ENCODE measurements at places on chromosomes 13 and 19. TPM values are rescaled to one million over a fixed set of nuclear protein-coding genes. Genes with fewer than 3 reads are reported as not detected.

ZNF865 gene
- total RNA-seq = 10.0 TPM

DNA sequence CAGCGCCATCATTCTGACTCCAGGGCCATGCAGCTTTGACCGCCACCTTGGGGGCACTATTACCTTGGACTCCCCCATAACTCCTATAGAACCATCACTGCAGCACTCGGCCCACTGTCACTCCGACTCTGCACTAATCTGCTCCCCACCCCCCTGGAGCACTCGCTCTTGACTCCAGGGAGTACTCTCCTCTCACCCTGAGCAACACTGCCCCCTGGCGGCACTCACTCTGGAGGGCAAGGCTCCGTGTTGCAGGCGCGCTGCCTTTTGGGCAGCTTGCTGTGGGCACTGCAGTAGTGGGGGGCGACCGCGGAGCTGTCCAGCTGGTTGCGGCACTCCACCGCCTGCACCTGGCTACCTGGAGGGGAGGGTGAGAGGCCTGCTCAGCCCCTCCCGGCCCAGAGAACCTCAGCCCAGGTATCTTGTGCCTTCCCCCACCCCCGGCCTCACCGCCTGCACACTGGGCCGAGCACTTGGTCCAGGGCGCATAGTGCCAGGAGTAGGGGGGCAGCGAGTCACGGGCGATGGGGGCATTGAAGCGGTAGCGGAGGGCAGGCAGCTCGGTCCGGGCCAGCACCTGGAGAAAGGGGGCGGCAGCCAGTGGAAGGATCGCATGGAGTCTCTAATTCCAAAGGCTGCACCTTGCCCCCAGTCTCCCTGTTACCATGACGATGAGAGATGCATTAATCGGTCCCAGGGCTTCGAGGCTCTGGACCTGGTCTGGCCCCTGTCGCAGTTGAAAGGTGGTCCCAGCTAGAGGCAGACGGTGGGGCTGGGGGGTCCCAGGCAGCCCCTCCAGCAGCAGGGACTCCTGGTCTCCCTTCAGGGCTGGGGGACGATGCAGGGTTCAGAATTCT, 8.9 kb upstream of the MYO1F start:
- DNase-seq = no peak

- no peak for DNase-seq
Measured at GRCh38 chr13:41495044-41495443, 37.7 kb downstream of the RGCC start.

DNA sequence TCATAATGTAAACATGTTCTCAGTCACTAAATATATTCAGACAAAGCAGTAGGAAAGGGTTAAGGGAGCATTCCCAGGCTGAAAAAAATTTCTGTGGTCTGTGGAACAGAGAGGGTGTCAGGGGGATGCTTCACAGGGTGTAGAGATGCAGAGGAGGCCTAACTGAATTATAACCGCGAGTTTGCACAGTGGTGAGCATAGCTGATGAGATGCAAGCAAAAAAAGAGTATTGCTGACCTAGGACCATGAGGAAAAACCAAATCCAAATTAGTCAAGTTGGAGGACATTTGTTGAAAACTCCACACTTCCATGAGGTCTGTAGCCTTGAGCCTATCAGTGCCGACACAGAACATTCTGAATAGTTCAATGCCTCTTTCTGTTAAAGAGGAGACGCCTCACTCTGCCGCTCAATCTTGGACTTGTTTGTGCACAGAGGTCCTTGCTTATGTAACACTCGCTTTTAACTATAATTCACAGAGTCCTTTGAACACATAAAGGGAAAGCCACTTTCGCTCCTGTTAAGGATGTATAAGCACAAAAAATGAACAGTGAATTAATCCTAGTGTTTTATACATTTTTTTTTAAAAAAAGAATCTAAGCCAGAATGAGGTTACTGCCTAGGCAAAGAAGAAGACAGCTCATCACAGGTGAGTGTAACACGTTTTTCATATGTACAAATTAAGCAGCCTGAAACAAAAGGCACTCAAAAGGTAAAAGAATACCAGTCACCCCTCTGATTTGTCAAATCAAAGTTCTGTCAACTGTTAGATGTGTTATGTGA, 25.8 kb upstream of the INTS6 start:
- no peak for DNase-seq

GRCh38 chr13:100409132-100409531, 179.5 kb downstream of the GGACT start:
- no peak for DNase-seq

- no peak for DNase-seq
Measured at GRCh38 chr13:36371185-36371584, 25.0 kb upstream of the SPART start.

POU2F2 gene
- 0.52 TPM for total RNA-seq

DNA sequence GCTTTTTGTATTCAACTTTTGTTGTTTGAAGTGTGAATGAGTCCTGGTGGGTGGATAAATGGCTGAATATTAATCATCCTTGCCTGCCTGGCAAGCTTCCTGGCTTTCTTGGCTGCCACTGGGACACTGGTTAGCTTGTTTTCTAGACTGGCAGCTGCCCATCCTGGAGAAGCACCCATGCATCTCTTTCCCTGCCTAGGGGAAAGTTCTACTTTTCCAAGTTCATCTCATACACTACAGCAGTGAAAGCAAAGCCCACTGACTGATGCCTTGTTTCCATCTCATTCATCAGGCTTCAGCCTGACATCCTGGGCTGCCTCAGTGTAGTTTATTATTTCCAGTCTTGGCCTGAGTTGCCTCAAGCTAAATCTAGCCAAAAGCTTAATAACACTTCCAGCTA, 244.8 kb downstream of the PCDH20 start:
- DNase-seq = no peak

HIPK4 gene
- total RNA-seq = 0.52 TPM

DNA sequence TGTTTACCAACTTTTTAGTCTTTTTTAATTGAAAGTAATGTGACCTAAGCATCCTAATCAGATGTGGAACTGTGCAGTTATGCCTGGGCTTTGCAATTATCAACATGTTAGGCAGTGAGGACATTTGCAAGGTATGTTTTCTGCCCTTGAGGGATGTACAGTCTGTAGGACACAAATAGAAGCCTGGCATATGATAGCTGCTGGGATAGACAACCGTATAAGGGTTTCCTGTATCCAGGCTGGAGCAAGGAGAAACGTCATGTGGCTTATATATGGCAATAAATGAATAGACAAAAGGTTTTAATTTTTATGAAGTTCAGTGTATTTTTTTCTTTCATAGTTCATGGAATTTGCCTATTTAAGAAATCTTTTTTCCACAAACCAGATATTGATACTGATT, 2.0 kb upstream of the VPS36 start:
- DNase-seq = no peak

GRCh38 chr19:55358943-55359908, 3.8 kb downstream of the GARIN5B start:
- DNase-seq = no peak

DNA sequence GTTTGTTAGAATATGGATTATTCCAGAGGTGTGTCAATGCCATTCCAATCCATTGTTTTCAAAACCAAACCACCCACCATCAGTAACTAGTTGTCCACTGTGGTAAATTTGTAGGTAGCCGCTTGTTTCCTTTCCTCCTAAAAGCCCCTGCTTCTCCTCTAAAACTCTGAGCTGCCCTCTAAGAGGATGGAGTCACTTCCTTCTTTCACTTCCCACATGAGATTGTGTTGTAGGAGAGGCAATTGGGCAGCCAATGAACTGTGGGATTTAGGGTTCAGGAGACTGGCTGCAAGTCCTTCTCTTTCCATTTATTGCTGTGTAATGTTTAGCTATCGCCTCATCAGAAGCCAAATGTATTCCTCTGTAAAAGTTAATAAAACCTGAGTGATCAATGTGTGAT, 49.9 kb upstream of the RFXAP start:
- no peak for DNase-seq

DNA sequence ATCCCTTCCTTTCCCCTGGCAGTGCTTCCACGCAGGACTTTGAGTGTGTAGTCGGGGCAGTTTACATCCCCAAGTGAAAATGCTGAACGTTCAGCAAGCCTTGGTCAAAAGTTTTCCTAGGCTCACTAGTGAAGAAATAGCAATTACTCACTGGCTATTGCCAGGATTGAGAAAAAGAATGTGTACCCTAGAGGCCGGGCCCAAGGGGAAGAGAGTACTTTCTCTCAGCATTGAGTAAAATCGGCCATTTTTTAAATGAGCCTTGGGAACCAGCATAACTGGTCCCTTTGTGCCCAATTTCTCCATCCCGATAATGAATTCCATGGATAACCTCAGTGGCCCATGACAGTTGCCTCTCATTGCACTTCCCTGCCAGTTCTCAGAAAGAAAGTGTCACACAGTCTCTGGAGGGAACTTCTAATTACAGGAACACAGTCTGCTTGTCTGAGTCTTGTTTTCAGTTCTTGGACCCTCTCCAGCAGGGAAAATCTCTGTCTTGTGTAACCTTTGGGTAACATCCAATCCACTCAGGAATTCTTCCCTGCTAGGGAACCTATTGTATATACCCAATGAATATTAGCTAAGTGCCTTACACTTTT, 7.3 kb upstream of the OR7D2 start:
- DNase-seq = no peak

DNA sequence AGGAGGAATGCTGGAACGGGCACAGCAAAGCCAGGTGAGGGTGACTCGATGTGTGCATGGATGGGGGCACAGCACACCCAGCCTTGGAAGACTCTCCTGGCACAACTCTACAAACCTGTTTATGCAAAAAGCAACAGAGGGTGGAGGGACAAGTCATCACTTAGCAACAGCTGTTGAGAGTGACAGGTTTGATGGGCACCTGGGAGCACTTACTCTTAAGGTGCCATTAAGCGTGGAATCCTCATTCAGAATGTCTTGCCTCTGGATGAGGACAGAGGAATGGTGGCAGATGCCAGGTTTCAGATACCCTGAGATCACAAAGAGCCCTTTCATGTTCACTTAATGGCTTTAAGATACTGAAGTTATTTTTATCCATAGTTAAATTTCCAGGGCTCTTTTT, 97.0 kb downstream of the DCT start:
- DNase-seq = no peak

- DNase-seq = no peak
Measured at GRCh38 chr13:76216729-76217128, 580.6 kb downstream of the LMO7 start.

GRCh38 chr19:9528757-9529336, 9.6 kb downstream of the ZNF426 start:
- DNase-seq = no peak

GRCh38 chr13:99425485-99426341, 75.6 kb upstream of the TM9SF2 start:
- no peak for DNase-seq

ATP8A2 gene
- 0.42 TPM for total RNA-seq

GRCh38 chr19:36775768-36776167, 3.2 kb upstream of the ZNF850 start:
- no peak for DNase-seq

PDCD2L gene
- total RNA-seq = 8.6 TPM

VAV1 gene
- total RNA-seq = 3.6 TPM

GRCh38 chr13:32426191-32426989, 1.5 kb downstream of the N4BP2L1 start:
- DNase-seq = no peak

DNA sequence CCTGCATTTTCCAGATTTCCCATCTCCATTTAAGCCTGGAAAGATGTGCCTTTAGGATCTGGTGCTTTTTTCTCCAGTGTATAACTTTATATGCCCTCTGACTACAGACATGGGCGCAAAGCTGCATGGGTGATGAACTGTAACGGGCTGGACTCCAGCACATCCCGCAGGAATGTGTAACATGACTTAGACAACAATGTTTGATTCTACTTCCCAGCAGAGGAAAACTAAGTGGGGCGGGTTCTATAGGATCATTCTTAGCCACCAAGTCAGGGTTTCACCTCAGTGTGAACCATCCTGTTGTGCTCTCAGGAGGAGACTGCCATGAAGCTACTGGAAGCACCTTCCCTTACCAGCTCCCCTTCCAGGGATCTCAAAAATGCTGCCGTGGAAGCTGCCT, 93.2 kb upstream of the SERP2 start:
- no peak for DNase-seq

DNA sequence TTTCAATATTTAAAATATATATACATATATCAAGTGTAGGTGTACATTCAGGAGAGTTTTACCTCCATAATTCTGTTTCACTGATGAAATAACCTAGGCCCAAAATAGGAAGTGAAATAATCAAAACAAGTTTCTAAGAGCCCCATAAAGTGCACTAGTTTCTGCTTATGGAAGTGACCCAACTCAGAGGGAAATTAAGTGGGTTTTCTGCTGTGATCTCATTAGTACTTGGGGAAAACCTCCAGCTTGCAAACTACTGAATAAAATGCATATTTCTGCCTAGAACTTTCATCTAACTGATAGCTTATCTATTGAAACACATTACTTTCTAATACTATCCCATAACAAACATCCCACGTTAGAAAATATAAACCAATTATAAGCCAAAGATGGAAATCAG, 45.4 kb upstream of the MIR17HG start:
- no peak for DNase-seq

DNA sequence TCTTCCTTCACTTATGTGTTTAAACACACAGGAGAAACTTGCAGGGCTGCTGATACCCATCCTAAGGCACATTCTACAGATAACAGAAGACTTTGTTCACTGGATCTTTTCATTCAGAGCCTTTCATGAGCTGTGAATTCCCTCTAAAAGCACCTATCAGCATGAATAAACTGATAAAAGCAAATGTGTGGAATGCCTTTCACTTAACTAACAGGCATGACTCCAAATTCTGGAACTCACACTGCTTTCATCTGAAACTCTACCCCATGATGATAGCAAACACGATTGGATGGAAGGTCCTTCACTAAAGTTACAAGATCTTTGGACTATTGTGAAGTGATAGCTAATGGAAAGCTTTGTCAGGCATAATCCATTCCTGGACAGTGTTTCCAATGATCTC, 457.3 kb downstream of the EFNB2 start:
- no peak for DNase-seq

DNA sequence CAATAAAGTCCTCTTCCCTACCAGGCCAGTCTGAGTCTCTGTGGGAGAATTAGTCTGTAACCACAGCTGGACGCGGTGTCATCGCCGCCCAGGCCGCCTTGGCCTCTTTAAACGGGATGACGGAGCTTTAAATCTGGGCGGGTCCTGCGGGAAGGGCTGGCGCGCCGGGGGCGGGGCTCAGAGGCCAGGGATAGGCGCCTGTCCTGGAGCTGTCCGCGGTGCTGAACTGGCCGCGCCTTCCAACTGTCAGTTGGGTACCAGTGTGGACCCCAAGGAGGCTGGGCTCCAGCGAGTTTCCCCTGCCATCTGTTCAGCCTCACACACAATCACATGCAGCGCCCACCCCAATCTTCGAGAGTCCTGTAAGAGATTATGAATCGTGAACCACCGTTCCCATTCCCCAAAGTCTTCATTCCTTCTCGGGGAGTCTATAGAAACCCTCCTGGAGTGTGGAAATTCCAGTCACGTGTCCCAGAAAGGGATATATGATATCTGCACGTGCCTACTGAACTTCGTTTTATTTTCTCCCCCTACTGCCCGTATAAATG, 11.5 kb downstream of the APLP1 start:
- no peak for DNase-seq

- no peak for DNase-seq
Measured at GRCh38 chr13:52160506-52160905, 1.1 kb upstream of the NEK3 start.

GRCh38 chr19:41619018-41619556, 7.8 kb downstream of the CEACAM4 start:
- no peak for DNase-seq

GRCh38 chr13:109213714-109214113, 572.7 kb downstream of the IRS2 start:
- DNase-seq = no peak

RNASEH2A gene
- 2.7 TPM for total RNA-seq

Data from esophagus muscularis mucosa (tissue), 4 donors.